ENCODE measurements at places on chromosomes 3 and 15.

DNA sequence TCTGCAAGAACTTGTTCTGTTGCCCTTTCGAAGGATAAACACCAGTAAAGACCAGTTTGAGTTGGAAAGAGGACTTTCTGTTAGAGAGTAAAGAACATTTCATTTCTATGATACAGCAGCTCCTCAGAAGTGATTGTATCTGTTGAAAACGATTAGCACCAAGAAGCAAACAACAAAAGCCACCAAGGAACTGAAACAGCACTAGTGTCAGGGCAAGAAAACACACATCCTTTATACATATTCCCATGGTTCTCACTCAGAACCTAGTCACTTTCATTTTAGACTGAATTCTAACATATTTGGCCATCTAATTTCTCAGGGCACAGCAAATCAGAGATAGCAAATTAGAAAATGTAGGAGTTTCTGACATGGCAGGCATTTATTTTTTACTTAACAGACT lies 116.1 kb downstream of the ATP1B3 start:
- DNase-seq: no peak

- DNase-seq: no peak
Observed at GRCh38 chr15:47820747-47821319, 103.5 kb downstream of the SEMA6D start.

DNA sequence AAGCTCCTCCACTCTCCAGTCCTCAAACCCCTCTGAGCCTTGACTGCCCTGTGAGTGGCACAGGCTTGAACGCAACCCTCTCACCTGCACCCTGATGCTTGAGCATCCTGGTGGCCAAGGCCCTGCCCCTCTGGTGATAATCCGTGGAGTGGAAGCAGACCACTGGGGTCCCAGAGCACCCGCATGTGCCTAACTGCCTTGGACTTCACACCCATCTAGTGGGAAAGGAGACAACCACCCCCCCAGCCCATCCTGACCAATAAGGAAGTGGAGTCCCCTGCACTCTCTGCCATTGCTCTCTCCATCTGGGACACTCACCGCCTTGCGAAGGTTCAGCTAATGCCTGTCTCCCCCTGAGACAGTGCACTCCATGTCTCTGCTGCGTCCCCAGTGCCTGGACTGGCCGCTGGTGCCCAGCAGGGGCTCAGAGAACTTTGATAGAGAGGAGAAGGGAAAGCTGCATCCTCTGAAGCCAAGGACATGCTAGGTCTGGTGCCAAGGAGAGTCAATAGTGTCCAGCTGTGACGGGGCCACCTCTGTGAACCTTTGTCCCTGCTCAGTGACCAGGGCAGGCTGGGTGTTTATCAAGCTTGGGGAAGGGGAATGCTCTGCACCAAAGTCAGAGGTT lies 3.4 kb downstream of the KLF15 start:
- no peak for DNase-seq

GRCh38 chr3:32951410-32951811 lies at the start of gene CCR4:
Gene CCR4, plus strand, starts transcription at chr3:32951644. Its CDS starts 1,779 bp downstream, at chr3:32953423.
- no peak for DNase-seq

DNA sequence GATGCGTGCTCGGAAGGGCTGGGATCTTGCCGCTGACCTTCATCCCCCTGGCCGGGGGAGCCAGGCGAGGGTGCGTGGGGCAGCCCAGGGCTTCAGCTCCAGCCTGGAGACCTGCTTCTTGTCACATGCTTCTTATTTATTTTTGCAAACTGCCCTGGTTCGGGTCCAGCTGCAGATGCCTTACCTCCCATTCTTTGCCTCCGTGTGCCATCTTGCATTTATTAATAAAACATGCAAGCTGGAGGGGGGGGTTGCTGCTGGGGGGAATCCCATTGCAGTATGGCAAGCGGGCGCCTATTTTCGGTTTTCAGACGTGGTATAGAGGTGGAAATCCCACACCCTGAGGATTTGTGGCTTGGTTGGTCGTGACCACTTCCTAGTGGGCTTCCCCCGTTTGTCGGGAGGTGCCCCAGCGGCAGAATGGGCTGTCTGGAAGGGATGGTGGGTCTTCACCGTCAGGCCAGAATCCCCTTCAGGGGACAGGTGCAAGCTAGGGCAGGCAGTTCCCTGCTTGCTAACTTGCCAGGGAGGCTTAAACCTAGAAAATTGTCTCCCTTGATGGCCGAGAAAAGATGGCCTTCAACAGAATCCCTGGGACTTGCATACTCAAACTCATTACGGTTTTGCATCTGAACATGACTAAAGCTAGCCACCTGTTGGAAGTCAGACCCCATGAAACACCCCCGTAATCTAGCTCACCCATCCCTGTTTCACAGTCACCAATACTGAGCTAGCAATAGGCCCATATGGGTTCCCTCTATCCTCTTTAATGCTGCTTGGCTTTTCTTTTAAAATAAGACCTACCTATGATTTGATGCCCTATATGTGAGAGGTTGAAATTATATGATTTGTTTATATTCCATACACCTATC lies 569 bp downstream of the TMEM266 start:
- DNase-seq: no peak

- DNase-seq: no peak
Observed at GRCh38 chr15:66053991-66054390, 184.7 kb downstream of the RAB11A start.

GRCh38 chr15:40857601-40858341 lies 13.9 kb downstream of the SPINT1 start:
- DNase-seq: no peak

DNA sequence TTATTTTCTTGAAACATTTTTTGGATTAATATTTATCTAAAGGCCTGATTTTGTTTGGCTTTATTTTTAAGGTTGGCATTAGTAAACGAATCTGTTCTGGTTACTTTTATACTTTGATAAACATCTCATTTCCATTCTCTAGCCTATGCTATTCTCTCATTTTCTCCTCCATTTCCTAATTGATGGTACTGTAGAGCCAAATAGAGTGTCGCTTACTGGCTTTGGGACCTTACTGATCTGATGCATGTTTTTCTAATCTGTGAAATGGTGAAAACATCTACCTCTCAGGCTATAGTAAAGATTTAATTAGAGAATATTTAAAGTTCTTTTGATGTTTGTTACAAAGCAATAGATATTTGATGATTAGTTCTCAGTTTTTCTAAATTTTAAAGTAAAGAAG lies 1.6 kb downstream of the LNP1 start:
- DNase-seq: no peak

DNA sequence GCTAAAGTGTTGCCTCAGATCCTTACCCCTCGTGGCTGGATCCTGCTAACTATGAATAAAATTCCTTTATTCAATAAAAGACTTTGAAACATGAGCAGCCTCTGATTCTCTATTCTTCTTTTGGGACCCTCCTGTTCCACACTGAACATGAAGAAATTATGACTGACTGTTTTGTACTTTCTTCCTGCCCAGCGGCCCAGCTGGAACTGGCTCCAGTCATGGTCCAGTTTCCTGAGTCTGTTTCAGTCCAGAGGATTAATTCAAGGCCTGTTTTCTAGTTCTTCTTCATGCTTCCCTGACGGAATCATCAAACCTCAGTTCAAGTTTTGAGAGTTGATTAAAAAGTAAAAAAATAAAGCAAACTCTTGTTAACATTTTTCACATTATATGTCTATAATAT lies 52.6 kb upstream of the CP start:
- no peak for DNase-seq

DNA sequence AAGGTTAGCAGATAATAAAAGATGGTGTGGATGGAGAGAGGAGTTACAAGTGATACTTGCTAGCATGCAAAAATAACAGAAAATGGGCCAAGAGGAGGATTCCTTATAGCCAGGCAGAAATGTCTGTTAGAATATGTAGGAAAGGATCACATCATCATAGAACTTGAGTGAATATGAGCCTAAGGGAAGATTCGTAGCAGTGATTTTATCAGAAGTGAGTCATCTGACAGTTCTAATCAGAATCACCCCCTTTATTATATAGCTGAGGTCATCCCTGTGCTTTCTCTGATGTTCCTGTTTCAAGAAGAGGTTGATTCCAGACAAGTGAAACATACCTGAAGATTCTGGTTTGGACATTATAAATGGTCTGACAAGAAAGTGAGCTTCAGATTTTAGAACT lies 22.9 kb downstream of the EXOG start:
- DNase-seq: no peak

GRCh38 chr3:106305882-106306435 lies 437.1 kb upstream of the CBLB start:
- no peak for DNase-seq

GRCh38 chr15:99268431-99268830 lies 17.1 kb downstream of the LRRC28 start:
- DNase-seq: no peak

DNA sequence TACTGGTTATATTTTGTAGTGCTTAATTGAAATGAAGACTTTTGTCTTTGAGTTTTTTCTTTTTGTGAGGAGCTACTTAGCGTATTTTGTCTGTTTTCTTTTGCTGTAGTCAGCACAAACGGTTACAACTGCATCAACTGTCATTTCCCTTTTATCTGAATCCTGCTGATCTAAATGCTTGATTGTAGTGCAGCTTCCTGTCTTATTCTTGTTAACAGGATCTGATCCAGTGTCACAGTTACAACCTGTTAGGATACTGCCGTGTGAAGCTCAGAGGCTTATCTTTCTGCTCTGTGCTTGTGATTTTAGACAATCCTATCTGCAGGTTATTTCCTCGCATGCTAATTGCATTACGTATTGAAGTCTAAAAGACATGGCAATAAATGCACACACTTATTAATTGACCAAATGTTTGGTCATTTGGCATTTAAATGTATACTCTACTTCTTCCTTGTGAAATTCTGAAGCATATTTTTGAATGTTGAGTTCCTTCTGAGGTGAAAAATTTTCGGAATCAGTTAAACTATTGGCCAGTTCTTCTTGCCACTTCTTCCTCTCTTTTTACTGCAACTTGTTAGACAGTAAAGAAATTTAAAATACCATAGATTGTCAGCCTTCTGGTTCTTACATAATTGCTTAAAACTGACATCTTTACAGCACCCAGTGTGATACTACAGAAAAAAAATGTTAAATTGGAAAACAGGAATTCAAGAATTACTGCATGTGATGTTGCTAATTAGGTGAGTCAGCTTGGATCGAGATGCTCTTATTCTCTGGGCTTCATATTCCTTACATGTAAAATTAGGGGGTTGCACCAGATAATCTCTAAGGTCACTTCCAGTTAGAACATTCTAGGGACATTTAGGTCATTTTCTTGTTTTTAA lies 168.2 kb downstream of the MBNL1 start:
- DNase-seq: no peak

DNA sequence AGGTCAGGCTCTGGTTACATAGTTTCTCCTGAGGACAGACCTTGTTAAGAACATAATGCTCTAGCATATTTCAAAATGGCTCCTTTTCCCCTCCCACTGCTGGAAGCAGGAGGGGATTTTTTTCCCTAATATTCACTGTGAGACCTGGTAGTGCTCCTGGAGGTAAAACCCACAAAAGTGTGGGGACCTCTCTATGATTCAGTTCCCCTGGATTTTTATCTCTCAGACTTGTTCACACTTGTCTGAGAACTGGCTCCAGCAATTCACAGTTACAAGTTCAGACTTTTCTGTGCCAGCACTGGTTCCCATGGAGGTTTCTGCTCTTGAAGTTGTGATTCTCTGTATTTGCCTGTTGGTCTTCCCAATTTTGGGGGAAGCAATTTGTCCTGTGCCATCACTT lies 36.3 kb upstream of the PCOLCE2 start:
- no peak for DNase-seq

DNA sequence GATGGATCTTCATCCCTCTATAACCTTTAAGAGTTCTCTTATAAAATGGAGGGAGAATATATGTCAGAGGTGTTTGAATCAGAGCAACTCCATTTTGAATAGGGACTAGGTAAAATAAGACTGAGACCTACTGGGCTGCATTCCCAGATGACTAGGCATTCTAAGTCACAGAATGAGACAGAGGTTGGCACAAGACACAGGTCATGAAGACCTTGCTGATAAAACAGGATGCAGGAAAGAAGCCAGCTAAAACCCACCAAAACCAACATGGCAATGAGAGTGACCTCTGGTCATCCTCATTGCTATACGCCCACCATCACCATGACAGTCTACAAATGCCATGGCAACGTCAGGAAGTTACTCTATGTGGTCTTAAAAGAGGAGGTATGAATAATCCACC lies 211.0 kb downstream of the GBE1 start:
- no peak for DNase-seq

DNA sequence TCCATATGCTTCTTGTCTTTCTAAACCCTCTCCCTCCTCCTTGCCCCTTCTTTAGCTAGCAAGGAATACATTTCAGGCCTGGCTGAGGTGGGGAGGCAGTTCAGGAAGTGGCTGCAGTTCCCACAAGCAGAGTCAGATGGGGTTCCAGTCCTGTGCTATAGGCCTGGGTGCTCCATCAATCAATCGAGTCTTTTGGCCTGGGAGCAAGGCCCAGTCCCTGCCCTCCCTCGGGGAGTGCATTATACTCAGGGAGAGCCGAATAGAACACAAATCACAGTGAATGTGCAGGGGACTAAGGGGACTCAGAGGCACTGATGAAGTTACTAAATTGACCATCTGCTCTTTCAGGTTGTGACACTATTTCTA lies 58.0 kb upstream of the HERC1 start:
- no peak for DNase-seq

DNA sequence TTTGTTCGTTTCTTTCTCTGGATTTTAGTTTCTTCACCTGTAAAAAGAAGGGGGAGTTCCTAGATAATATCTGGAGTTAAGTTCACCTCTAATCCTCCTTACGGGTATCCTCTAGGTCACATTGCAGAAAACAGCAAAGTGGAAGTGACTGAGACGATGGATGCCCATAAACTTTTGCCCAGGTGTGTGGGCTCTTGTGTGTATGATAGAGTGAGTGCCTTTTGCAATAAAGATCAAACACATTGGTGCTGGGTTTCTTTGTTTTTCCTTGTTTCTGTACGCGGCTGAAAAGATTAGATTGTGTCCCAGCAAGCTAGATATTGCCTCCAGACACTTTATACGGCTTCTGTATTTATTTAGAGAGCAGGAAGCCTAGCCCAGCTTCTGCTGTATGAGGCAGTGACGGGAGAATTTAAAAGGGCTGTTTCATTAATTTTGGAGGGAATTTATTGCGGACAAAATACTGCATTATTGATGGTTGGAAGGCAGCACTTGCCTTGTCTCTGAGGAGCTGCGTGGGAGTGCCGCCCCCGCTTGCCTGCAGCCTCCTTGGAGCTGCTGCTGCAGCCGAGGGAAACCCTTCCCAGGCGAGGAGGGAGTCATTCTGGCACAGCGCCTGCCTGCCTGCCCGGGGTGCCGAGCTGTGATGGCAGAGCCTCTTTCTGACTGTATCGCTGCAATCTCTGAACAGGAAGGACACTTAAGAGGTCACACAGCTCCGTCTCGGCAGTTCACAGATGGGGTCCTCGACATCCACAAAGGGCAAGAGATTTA lies 38.5 kb downstream of the PYDC2 start:
- no peak for DNase-seq

DNA sequence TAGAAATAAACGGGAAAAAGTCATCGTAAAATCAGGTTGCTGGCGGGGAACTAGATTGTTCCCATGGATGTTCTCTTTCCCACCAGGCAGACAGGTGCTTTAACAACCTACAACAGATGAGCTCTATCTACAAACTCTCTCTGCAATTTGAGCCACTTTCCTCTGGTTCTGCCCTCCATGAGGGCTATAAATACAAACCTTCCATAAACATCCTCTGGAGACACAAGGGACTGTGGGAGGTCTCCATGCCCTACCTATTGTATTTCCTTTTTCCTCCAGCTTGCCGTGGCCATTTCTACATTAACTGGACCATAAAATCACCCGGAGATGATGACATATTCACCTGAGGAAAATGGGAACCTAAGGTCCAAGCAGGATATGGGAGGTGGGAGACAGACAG lies 151.1 kb downstream of the GABRB3 start:
- DNase-seq: no peak

All from cortex of kidney (tissue), 1 donor.